ENCODE measurements at places on chromosomes 11 and 22.

DNA sequence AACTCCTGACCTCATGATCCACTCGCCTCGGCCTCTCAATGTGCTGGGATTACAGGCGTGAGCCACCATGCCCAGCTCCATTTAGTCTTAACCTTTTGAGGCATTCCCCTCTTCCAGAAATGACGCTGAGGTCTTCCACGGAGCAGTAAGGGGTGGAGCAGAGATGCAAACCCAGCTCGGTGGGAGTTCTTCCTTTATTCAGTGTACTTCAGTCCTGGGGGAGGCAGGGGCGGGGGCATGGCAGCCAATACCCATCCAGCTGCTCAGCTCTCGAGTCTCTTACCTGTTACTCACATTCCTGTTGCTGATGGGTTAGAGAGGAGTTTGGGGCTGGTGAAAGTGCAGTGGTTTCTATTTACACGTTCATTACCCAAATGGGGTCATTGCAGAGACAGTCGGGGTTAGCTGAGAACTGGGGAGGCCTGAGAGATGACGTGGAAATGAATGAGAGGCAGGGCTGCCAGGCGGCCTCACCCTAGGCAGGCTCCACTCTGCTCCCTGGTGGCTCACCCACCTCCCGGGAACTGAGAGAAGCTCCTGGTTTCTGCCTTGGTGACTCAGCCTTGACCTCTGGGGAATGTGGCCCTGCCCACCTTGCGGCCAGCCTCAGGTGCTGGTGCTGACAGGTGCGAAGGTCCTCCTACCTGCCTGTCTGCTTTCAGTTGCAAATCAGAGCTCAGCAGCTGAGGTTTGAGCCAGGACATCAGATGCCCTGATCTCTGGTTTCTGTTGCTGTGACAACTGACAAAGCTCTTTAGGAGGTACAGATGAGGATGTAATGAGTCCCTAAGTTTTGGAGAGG lies 13.4 kb upstream of the ST14 start:
- DNase-seq, result peak; percentile 46

GRCh38 chr11:29616611-29617010 lies 400.2 kb downstream of the KCNA4 start:
- peak; percentile 48 for DNase-seq

- DNase-seq, result no peak
Observed at GRCh38 chr22:47495110-47495509, 732.7 kb downstream of the TBC1D22A start.

- DNase-seq, result no peak
Observed at GRCh38 chr22:37148742-37149665, 712 bp downstream of the IL2RB start.

GRCh38 chr11:1360835-1361357 lies 28.8 kb upstream of the BRSK2 start:
- no peak for DNase-seq

GRCh38 chr11:38226684-38227083 lies 1628.6 kb upstream of the RAG2 start:
- no peak for DNase-seq

- no peak for DNase-seq
Observed at GRCh38 chr11:128734103-128734831, 40.4 kb downstream of the FLI1 start.
